ENCODE measurements at places on chromosomes 12 and 14.

DNA sequence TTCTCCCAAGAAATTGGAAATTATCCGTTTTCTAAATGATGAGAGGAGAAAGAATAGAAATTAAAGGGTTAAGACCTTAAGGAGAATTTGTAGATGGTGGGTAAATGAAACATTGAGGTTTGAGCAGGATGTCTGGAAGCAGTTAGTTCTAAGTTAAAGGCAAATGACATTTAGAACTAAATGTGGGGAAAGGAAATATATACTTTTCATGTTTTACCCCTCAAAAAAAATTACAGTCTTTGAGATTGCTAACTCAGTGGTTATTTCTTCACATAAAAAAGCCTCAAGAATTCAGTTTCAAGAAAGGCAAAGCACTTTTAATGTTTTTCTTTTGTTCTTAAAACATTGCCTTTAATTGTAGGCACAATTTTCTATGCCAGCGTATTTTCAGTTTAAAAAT, 114.0 kb downstream of the PLEKHA5 start:
- DNase-seq: no peak

DNA sequence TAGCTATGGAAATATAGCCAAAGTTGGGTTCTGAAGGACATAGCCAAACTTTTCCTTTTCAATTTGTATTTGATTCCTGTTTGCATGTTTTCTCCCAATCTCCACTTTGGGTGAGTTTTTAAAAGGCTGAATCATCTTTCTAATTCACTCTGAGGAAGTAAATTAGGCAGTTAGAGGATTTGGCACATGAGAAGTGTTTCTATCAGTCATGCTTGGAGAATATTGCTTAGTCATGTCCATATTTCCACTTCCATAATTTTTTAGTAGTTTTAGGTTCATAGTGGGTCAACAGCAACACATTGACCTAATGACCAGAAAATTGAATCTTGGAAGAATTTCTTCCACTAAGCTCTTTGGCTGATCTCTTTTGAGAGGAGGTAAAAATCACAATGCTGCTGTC, 21.8 kb downstream of the IRAK3 start:
- DNase-seq: peak; percentile 16

- DNase-seq: peak; percentile 6
Measured at GRCh38 chr12:53182903-53183302, 2.2 kb upstream of the CSAD start.

- no peak for DNase-seq
Measured at GRCh38 chr12:66965621-66966020, 286.7 kb upstream of the GRIP1 start.

DNA sequence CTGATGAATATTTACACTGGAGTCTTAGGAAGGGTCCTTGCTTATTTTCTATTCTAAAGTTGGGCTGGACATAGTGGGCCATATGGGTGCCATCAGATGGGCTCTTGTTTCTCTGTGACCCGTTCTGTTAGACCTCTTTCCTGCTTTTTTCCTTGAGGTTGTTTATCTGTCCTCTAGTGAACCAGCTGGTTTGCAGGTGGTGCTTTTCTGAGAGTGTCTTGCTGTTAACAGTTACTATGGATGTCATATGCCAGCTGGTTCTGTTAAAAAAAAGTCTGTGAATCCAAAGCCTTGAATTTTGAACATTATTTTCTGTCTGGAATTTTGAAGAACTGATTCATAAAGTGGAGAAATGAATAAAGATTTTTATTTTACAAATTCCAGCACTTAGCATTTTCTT, 29.2 kb downstream of the ZC3H14 start:
- DNase-seq: no peak

GRCh38 chr14:62056789-62057188, 294.6 kb downstream of the SNAPC1 start:
- DNase-seq: no peak

DNA sequence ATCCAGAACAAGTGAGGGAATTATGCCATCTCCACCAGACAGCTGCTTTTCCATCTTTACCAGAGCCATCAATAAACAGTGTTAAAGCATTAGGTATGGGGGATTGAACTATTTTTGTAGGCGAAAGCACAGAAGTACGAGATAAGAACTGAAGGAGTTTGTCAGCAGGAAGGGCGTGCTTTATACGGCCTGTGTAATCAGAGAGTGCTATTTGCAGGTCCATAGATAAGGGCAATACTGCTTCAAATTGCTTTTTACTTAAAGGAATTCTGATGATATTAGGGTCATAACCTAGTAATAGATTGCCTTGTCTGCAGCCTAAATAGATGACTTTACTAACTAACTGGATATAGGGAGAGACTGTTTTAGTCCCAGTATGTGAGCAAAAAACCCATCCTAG, 20.3 kb upstream of the CLEC4E start:
- no peak for DNase-seq

DNA sequence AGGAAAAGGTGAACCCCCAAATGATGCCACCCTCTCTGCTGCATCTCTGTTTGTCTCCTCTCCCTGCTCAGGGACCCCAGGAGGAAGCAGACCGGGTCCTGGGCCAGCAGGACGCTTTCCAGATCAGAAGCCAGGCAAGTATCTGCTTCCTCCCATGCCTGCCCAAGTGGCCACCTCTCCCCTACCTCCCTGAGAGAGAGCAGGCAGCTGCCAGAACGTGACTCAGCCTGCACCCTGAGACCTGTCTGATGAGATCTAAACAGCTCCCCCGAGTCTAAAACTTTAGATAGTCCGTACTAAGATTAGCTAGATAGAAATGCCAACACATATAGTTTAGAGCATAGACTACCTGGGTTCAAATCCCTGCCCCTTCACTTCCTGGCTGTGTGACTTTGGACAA, 31.2 kb upstream of the OAS1 start:
- DNase-seq: no peak

GRCh38 chr12:95546491-95546813, 4.8 kb downstream of the USP44 start:
- DNase-seq: no peak

- DNase-seq: peak; percentile 83
Measured at GRCh38 chr14:58637391-58638230, at the start of gene DACT1. Gene DACT1, plus strand, starts transcription at chr14:58637962. Its CDS starts 241 bp downstream, at chr14:58638203.

DNA sequence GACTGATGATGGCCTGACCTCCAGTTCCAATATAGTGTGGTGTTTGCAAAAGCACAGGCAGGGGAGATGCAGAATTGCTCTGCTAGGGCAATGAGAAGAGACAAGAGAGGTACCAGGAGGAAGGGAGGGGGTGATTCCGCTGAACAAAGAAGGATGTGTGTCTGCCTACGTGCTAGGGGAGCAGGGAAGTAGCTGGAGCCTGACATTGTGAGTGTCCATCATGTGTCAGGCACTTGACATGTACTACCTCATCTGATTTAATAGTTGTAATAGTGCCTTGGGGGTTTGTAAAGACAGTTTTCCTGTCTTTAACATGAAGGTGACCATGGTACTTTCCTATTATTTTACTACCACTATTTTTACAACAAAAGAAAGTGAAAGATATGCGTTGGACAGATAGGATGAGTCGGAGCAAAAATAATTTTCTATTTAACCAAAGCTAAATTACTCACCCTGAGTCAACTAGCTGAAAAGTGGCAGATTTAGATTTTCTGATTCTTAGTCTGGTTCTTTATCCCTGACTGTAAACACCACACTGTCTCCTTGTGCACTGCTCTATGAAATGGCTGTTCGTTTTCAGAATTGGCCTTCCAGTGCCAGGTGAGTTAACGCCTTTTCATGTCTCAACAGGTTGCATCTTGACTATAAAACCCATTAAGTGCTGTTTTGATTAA, 33.7 kb upstream of the TEAD4 start:
- DNase-seq: no peak

- DNase-seq: no peak
Measured at GRCh38 chr12:111439657-111440151, 34.0 kb downstream of the SH2B3 start.

DNA sequence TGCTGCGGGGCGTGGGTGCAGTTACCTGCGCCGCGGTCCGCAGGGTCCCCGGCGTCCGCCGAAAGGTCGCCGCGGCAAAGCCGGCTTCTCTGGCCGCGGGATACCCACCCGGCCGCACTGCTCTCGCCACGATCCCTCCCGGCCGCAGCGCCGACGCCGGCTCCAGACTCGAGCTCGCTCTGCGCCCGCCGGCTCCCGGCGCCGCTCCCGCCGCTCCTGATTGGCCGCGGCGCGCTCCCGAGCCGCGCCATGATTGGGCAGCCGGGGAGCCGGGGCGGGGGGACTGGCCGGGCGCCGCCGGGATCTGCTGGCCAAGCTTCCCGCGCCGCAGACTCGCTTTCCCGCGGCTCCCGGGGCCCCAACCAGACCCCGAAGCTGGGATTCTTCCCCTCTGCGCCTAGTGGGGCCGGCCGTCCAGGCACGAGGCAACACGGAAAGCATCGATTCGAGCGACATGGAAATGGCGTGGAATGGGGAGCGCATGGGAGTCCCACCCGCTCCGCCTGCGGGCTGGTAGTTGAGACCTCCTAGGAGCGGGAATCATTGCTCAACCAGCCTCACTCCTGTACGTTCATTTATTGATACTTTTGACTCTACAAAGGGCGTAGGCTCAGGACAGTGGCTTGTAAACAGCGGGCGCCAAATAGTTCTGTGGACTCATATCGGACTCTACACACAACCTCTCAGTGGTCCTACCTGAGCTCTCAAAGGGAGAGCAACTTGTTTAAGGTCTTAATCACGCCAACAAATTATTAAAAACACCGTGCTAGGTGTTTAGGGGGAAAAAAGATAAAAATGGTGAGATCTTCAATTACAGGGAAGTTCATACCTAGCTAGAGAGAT, 36.4 kb upstream of the STON2 start:
- peak; percentile 97 for DNase-seq

- DNase-seq: no peak
Measured at GRCh38 chr14:94653321-94653720, 41.1 kb downstream of the SERPINA3 start.

- DNase-seq: no peak
Measured at GRCh38 chr14:36207500-36207899, 31.0 kb upstream of the PTCSC3 start.

GRCh38 chr12:113912760-113913329, 53.3 kb downstream of the RBM19 start:
- peak; percentile 85 for DNase-seq

DNA sequence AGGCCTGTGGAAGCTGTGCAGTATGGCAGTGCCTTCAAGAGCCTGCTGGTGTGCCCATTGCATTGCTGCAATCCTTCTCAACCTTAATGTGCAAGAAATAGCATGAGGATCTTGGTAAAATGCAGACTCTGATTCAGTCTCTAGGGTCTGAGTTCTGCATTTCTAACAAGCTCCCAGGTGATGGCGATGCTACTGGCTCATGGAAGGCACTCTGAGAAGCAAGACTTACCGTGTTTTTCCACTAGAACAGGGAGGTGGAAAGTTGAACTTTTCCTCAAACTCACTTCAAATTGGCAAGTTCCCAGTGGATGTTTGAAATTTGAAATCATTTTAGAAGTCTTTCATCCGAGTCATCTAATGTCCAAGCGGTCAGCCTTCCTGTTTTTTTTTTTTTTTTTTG, 55.5 kb downstream of the MYRFL start:
- DNase-seq: no peak

- DNase-seq: peak; percentile 84
Measured at GRCh38 chr12:107515446-107515958, 170.1 kb upstream of the PWP1 start.

DNA sequence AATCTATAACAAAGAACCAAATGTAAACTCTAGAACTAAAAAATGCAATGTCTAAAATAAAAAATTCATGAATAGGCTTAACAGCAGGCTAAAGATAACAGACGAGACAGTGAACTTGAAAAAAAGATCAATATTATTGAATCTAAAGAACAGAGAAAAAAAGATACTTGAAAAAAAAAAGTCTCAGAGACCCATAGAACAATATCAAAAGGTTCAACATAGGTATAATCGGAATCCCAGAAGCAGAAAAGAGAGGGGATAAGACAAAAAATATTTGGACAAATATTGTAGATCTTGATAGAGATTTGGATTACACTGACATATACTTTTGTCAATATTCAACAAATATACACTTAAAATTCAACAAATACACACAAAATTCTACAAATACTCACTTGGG, 56.6 kb downstream of the TC2N start:
- no peak for DNase-seq

DNA sequence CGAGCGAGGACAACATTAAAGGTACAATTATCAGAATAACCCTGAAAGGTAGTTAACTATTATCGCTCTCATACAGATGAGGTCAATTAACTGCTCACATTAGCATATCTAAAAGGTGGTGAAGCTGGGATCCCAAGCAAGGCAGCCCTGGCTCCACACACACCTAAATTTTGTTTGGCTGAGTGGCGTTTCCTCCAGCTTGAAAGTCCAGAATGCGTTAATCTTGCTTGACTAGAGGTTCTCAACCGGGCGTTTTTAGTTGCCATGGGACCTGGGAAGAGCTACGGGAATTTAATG, 531 bp downstream of the DLGAP5 start:
- DNase-seq: no peak

GRCh38 chr14:99281396-99281795, 9.4 kb upstream of the BCL11B start:
- DNase-seq: no peak

DNA sequence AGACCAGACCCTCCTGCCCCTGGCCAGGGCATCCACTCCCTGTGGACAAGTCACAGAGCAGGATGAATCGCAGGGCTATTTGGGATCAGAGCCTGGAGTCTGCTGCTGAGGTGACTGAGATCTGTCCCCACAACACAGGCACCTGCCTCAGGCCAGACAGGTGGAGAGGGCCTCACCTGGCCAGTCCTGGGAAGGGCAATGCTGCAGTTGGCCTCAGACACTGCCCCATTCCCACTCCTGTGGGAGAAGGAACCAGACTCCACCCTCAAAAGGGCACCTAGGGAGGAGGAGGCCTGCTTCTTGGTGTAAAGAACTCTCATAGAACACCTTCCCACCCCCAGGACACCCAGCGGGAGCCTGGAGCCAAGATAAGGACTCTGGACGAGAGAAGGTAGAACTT, 48.3 kb upstream of the PLEKHG6 start:
- no peak for DNase-seq

DNA sequence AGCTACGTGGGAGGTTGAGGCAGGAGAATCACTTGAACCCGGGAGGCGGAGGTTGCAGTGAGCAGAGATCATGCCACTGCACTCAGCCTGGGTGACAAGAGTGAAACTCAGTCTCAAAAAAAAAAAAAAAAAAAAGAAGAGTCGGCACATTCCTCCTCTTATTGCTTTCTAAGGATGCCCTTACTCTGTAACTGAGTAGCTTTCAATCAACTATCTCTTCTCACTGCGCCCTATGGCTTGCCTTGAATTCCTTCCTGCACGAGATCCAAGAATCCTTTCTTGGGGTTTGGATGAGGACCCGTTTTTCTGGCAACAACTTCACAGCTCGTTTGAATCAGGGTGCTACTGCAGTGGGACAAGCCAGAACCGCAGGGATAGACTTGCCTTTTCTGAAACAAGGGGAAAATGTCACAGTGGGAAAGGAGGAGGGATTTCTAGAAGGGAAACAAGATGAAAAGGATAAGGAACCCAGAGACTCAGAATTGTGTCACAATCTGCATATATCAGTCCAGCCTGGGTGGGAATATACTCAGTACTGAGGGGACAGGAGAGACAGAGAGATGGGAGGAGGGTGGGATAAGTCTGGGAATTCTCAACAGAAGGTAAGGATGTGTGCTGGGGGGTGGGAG, 16.1 kb upstream of the RND1 start:
- no peak for DNase-seq

- no peak for DNase-seq
Measured at GRCh38 chr12:120625557-120626419, 14.6 kb upstream of the CABP1 start.

All from AG20443 (cell line).